ENCODE measurements at places on chromosomes 4 and X. TPM values are rescaled to one million over a fixed set of nuclear protein-coding genes. Genes with fewer than 3 reads are reported as not detected.

- DNase-seq = peak; percentile 51
These were observed 20.4 kb downstream of the PIN4 start for GRCh38 chrX:72201836-72202536.

Gene MAGEA10
- total RNA-seq = not detected

Gene PHOX2B
- total RNA-seq = not detected

Gene FRMD7
- not detected for total RNA-seq

Gene TMPRSS11F
- not detected for total RNA-seq

GRCh38 chrX:68823413-68824151 is 5.2 kb upstream of the EFNB1 start:
- no peak for DNase-seq

DNA sequence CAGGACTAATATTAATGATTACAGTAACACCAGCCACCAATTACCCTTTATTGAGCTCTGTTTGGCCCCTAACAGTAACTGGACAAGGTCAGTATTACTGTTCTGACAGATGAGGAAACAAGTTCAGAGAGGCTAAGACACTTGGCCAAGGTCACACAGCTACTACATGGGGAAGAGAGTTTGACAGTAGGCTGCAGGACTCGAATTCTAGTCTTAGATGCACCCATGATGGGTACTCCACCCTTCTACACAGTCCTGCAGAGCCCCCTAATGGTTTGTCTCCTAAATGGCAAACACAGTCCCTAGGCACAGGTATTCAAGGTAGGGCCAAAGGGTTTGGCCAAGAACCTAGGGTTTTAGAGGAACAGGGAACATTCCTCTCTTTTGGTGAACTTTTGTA is 93.9 kb downstream of the NSUN7 start:
- no peak for DNase-seq

GRCh38 chr4:36914106-36914505 is 330.4 kb upstream of the NWD2 start:
- no peak for DNase-seq

DNA sequence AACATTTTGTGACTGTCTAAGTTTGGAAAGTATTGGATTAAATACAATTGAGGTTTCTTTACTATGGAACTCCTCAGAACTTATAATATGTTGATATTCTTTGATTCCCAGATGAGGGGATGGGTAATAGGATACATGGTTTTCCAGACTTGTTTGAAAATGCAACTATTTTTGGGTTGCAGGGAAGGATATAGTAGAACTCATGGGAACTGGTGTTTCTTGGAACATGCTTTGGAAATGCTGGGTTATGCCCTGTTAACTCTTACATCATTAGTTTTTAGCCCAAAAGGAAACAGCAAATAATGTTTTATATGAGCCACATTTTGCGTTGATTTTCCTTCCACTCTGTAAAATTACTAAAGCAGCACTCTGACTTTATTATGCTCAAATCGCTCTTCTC is 41.9 kb downstream of the HPF1 start:
- no peak for DNase-seq

Gene CNKSR2
- 1.7 TPM for total RNA-seq

DNA sequence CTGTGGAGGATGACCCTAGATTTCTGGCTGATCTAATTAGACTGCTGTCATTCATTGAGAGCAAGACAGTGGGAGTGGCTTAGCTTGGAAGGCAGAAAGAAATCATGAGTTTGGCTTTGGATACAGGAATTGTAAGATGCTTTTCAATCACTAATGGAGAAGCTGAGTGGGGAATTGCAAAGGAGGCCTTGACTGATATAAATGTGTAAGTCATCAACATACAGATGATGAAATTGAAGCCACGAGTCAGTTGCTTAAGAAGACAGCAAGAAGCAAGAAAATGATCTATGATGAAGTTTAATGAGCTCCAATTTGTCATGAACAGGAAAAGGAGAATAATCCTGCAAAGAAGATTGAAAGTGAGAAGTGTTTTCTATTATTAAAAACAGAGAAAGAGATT is 136.7 kb upstream of the C1QTNF7 start:
- peak; percentile 5 for DNase-seq

GRCh38 chr4:79450053-79450452 is 42.0 kb upstream of the GK2 start:
- no peak for DNase-seq

- no peak for DNase-seq
These were observed 76.2 kb downstream of the PRRG1 start for GRCh38 chrX:37425370-37425769.

Gene PAGE4
- total RNA-seq = not detected

- DNase-seq = peak; percentile 43
These were observed 116.0 kb upstream of the PUDP start for GRCh38 chrX:7263961-7264360.

Gene RAB33A
- total RNA-seq = not detected

DNA sequence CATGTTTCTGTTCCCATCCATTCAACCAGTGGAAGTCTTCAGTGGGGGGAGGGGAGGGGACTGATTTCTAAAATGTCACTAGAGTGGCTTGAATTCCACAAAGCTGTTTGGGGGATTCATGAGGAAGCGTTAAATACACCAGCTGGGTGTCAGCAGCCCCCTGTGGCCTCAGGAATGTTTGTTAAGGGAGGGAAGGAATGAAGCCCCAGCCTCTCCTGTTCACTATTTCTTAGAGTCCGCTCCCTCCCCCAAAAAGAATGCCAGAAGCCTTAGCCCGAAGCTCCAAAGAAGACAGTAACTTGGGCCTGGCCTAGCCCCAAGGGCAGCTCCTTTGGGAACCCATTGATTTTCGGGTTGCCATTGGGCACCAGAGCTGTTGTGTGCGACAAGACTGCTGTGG is 3.3 kb downstream of the SHROOM2 start:
- DNase-seq = no peak

GRCh38 chr4:155899891-155900290 is 3.6 kb upstream of the TDO2 start:
- no peak for DNase-seq

DNA sequence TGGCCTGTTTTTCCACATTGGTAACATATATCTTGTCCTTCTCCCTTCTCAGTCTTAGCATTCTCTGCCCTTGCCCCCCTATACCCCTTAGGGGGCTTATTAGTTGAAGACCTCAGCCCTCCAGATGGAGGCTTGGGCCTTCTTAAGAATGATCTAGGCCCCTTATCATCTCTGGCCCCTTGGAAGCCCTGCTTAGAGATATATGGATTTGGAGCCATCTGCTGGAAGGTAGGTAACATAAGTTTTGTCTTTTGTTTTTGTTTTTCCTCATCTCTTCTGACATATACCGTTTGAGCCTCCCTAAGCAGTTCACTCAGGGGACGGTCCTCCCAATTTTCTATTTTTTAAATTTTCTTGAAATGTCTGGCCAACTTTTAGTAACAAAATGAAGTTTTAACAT is 48.3 kb upstream of the NAP1L2 start:
- DNase-seq = no peak

Gene CLDN34
- total RNA-seq = not detected

- no peak for DNase-seq
These were observed 23.1 kb downstream of the SASH3 start for GRCh38 chrX:129802863-129803262.

- DNase-seq = peak; percentile 90
These were observed 110.1 kb upstream of the VEGFC start for GRCh38 chr4:176902710-176903323.

DNA sequence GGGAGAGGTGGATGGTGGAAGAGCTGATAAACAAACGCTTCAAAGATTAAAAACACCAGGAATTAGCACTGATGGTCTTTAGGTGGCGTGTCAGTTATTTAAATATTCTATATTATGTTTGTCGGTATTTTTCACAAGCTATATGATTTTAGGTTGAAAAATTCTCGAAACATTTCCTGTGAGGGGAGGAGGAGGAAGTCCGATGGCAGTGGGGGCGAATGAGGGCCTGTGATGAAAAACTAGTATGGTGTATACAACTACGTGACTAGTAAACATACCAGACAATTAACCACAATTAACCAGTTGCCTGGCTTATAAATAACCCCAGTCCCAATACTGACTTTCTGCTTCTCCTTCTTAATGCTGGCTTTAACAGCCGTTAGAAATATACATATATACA is 595 bp upstream of the NAP1L2 start:
- DNase-seq = no peak

GRCh38 chrX:117990438-117990837 is 126.2 kb downstream of the KLHL13 start:
- peak; percentile 85 for DNase-seq

GRCh38 chrX:130340271-130340670 is 552 bp downstream of the SLC25A14 start:
- no peak for DNase-seq

- peak; percentile 98 for DNase-seq
These were observed 99.0 kb downstream of the FIP1L1 start for GRCh38 chr4:53476232-53477037.

Gene S100P
- total RNA-seq = 0.17 TPM

GRCh38 chr4:130146773-130147172 is 1050.8 kb downstream of the C4orf33 start:
- DNase-seq = no peak

GRCh38 chr4:159433337-159433736 is 330.5 kb downstream of the RAPGEF2 start:
- no peak for DNase-seq

GRCh38 chr4:23483320-23483960 is 406.4 kb downstream of the PPARGC1A start:
- no peak for DNase-seq

DNA sequence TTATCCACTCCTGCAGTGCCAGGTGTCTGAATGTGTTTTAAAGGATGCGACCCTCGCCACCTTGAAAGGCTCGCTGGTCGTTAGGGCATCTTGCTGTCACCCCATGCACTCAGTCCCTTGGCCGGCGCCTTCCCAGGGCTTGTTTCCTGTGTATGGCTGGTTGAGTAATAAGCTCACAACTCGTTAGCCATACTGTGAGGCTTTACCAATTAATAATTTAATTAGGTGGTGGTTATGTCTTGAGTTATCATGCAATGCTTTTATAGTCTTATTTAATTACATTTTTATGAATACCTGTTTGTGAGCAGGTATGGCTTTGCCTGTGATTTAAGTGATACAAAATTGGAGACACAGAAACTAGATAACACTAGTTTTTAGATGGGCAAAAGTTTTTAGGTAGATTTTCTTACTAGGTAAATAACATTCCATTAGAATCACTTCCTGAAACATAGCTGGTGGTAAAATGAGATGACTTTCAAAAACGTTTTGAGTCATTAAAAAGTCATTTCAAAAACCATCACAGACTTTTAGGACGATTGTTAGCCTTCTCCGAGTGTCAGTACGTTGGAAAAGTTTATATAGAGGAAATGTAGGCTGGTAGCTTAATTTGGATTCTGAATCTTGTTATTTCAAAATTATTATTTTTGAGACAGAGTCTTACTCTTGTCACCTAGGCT is 18.2 kb downstream of the PTTG2 start:
- no peak for DNase-seq

- no peak for DNase-seq
These were observed 904 bp upstream of the WDR1 start for GRCh38 chr4:10117359-10118047.

GRCh38 chrX:771536-771935 is 140.9 kb downstream of the SHOX start:
- no peak for DNase-seq

DNA sequence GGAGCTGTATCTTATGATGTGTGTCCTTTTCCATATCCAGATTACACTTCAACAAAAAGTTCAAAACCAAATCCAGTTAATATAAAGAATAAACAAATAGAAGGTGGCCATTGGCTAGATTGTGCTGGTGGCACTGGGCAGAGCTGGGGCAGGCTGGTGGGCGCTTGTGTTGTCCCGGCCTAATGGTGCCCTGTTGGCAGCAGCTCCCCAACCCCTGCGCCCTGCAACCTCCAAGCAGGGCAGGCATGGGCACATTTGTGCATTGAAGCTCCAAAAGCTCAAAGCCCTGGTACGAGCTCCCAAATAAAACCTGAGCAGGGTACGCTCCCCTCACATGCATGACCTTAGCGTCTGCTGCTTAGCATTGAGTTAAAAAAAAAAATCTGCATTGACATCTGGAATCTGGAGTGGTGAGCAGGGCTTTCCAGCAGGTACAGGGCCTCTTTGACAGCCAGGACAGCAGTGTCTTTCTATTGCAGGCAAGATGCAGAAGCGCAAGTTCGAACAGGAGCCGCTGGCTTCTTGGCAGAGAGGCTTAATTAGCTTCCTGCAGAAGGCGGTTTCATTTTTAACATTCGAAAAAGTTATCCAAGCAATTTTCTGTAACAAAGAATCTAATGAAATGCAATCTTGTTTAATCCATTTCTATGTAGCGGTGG is 25.9 kb upstream of the NYX start:
- peak; percentile 33 for DNase-seq

DNA sequence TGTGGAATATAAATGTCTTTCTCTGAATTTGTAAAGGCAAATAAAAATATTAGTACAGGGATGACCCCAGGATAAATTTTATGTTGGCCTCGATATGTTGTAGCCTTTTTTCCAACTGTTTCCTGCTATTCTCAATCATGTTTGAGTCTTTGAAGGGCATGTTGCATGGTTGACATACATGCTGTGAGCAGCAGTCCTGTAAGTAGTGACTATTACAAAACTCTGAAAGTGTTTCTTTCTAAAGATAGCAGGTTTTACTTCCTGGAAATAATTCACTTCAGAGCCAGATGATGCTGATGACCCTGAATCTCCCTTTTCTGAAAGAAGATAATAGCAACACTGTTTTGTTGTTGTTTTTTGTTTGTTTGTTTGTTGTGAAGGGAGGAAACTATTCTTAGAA is 393.0 kb upstream of the GNPDA2 start:
- DNase-seq = no peak

DNA sequence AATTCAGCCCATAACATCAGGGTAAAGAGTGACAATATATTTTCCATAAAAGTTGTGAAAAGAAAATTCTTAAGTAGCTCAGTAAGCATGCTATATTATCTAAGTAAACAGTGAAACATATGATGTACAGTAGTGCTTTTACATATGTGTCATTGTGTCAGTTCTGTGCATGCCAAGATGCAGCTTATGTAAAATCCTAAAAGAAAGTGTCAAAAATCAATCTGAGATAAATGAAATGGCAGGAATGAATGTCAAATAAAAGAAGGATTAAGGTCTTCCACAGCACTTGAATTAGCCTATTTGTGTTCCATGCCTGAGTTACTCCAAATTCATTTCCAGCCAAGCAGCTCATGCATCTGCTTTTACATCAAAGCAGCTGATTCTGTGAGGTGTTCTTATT is 452.7 kb upstream of the HS3ST1 start:
- DNase-seq = no peak

Gene DUSP9
- 0.16 TPM for total RNA-seq

- no peak for DNase-seq
These were observed 47.0 kb upstream of the NKAP start for GRCh38 chrX:119990556-119991004.

Gene SRPK3
- total RNA-seq = 0.33 TPM

Data from mammary epithelial cell (primary cell).